ENCODE measurements at places on chromosomes 4 and X.

- peak; percentile 39 for DNase-seq
Observed at GRCh38 chr4:177699365-177700213, 257.4 kb upstream of the AGA start.

DNA sequence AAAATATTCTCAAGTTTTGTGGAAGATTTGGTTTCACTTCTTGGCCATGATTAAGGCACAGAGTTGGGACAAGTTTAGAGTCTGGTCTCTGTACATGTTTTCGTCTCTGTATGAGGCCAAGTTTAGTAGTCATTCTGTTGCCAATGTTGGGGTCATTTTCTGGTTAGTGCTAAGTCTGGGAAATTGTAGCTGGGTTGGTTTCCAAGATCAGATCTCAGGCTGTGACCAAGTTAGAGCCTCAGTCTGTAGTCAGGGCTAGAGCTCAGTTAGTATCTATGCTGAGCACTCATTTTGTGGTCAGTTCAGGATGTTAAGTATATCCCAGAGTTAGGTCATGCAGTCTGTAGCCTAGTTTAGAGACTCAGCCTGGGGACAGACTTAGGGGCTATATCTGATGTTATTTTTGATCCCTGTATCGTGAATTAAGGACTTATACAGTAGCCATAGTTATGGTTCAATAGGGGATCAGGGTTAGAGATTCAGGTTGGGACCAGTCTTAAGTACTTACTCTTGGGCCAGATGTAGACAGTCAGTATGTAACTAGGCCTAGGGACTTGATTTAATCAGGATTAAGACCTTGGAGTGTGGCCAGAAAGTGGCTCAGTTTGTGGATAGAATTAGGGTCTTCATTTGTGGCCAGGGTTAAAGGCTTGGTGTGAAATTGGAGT lies 6.6 kb upstream of the ENOX2 start:
- peak; percentile 29 for DNase-seq

DNA sequence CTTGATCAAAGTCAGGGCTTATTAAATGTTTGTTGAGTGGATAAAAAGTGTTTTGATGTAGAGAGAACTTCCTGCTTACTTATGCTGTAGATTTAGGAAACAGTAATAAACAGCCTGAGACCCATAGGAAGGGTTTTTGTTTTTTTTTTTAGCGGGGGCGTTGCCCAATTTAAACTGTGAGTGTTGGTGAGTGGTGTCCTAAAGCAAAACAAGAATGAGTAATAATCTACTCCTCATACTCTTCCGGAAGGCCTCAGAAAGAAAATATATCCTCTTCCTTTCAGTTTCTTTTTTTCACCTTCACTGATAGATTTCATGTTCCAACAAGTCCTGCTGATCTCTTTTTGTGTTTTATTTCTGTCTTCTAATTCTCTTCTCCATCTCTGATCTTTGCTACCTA lies 104.4 kb upstream of the SCML1 start:
- DNase-seq = no peak

DNA sequence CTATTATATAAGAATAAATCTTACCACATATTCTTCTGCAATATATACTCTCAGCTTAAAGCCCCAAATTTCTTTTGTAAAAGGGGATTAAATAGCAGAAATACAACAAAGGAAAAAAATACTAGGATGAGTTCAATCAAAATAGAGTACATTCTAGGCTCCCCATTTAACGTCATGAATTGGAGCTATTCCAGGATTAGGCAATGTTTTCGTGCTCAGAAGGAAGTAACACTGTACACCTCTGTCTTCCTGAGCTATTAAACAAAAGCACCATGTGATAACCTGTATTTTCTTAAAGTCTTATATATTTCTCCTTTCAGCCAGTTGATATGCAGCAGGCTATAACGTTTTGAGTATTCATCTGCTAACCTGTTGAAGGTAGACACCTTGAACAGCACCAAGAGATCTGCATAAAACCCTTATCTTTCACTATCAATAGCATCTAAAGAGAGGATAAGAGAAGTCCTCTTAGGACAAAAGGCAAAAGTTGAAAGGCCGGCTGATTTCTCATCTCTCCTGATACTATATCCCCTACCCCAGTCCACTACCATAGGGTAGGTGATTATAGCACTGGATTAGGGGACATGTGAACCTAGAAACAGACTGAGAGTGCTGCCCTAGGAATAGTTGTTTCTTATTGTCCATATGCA lies 31.5 kb downstream of the TEC start:
- no peak for DNase-seq

DNA sequence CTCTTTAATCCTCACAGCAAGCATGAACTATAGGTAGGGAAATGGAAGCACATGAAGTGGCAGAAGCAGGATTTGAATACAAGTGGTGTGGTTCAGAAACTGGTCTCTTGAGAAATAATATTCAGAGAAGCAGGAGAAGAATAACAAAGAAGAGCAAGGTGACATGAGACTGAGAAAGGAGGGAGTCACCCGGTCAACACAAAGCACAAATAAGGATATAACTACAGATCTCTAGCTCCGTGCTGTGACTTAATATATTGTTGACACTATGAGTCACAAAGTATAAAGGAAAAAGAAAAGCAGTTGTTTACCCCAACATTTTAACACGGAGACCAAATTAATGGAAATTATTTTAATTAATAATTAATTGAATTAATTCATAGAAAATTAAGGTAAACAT lies 204.5 kb downstream of the CPE start:
- DNase-seq = no peak

GRCh38 chrX:101564651-101565050 lies 14.3 kb downstream of the ARMCX1 start:
- no peak for DNase-seq

GRCh38 chr4:167028976-167029375 lies 205.3 kb downstream of the SPOCK3 start:
- DNase-seq = no peak

DNA sequence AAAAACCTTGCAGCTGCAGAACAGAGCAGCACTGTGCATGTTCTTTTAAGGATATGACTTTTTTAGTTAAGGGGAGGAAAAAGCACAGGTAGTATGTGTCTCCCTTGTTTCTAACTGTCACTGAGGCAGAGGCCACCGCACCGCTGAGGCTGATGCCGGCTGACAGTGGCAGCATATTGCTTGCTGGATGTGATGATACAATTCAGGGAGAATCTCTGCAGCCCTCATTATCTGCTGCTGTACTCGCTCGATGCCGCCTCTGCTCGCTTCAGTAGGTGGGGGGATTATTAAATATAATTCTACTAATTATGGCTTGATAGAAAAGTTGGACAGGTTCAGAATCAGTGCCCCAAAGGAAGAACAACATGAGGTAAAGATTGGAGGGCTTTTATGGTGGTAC lies 378.8 kb upstream of the NOCT start:
- DNase-seq = no peak

DNA sequence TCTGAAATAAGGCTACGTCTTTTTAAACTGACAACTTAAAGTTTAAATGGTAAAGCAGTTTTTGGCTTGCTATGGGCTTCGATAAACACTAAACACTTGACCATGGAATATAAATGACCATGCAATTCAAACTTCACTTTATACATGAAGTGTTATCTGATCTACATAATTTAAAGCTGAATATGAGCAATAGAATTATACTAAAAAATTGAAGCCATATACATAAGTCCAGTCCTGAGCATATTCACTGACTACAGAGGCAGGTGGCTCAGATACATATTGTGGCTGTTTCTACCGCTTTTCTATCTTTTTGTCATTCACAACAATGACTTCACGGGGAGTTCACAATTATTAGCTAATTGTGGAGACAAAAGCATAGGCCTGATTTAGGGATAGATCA lies 149.6 kb upstream of the DDIT4L start:
- DNase-seq = no peak

All from astrocyte of the spinal cord (primary cell).